ENCODE measurements at places on chromosomes 5 and 9. TPM values are rescaled to one million over a fixed set of nuclear protein-coding genes. Genes with fewer than 3 reads are reported as not detected.

The CARTPT gene
- not detected for total RNA-seq

The CCDC183 gene
- 18.5 TPM for total RNA-seq

DNA sequence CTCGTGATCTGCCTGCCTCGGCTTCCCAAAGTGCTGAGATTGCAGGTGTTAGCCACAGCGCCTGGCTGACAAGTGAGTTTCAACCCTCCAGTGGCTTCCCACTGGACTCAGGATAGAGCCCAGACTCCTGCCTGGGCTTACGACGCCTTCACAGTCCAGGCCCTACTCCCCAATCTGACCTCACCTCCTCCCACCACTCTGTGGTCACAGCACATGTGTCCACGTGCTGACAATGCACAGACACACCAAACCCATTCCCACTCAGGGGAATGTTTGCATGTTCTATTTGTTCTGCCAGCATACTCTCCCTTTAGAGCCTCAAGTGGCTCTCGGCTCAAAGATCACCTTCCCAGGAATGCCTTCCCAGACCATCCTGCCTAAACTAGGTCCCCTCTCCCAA, 31.1 kb upstream of the TRIM14 start:
- peak overlapping the region; percentile 27 for H3K27ac ChIP-seq
- peaks cover 35% of the 10 kb centered on the region for H3K4me1 ChIP-seq
- DNase-seq: peak; percentile 30
- H3K4me3 ChIP-seq: no peak overlapping the region
- H3K36me3 ChIP-seq: no peaks in the 10 kb centered on the region
- H3K27me3 ChIP-seq: no peaks in the 10 kb centered on the region

GRCh38 chr5:138900281-138900965, 25.3 kb upstream of the LRRTM2 start:
- DNase-seq: no peak
- peaks cover 7% of the 10 kb centered on the region for H3K4me1 ChIP-seq
- no peaks in the 10 kb centered on the region for H3K27me3 ChIP-seq
- H3K36me3 ChIP-seq: no peaks in the 10 kb centered on the region
- H3K27ac ChIP-seq: no peak overlapping the region

The SOHLH1 gene
- not detected for total RNA-seq

GRCh38 chr9:124183772-124184171, 74.0 kb upstream of the NEK6 start:
- no peak overlapping the region for H3K27ac ChIP-seq
- DNase-seq: no peak
- no peaks in the 10 kb centered on the region for H3K27me3 ChIP-seq
- H3K4me3 ChIP-seq: no peak overlapping the region
- H3K36me3 ChIP-seq: no peaks in the 10 kb centered on the region
- no peaks in the 10 kb centered on the region for H3K4me1 ChIP-seq

DNA sequence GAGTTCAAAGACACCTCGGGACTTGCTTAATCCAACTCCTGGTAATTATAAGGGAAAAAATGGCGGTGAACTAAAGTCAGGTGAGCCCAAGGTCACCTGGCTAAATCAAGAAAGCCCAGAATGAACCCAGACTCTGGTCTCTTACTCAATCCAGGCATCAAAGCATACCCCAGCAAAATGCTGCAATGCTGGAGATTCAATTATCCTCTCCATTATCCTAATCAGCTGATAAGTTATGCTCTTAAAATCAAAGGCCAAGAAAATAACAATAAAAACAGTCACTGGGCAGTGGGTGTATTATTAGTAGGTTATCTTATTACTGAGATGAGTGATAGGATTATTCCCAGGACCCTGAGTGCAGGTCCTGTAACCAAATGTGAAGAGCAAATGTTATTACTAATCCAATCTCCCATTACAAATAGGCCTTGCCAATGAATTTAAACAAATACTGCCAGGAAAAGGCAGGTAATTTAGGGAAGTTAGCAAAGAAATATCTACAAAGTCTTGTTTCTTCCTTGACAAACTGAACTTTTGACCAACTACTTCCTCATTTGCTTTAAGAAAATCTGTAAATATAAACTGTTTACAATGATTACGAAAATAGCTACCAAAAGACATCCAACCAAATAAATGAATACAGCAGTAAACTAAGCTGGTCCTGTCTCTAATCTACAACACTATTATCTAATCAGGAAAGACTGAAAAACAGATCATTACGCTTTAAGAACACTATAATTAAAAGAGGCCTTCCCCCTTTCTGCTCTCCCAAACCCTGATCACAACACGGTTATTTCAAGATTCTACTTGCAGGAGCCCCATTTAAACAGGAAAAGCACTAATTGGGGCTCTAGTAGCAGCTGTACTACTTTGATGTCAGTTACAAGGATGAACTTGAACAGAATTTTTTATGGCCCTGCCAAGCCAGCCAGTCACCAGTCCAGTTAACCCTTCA, 103.2 kb downstream of the MED27 start:
- no peaks in the 10 kb centered on the region for H3K27me3 ChIP-seq
- no peak overlapping the region for H3K27ac ChIP-seq
- no peaks in the 10 kb centered on the region for H3K36me3 ChIP-seq
- peaks cover 20% of the 10 kb centered on the region for H3K4me1 ChIP-seq
- no peak overlapping the region for H3K4me3 ChIP-seq

Measured in upper lobe of left lung (tissue), 6 donors.